SJCRH30 (cell line): ENCODE measurements at places on chromosomes 1 and 21.

- DNase-seq = no peak
These were observed 21.9 kb downstream of the DUSP10 start for GRCh38 chr1:221719987-221720386.

DNA sequence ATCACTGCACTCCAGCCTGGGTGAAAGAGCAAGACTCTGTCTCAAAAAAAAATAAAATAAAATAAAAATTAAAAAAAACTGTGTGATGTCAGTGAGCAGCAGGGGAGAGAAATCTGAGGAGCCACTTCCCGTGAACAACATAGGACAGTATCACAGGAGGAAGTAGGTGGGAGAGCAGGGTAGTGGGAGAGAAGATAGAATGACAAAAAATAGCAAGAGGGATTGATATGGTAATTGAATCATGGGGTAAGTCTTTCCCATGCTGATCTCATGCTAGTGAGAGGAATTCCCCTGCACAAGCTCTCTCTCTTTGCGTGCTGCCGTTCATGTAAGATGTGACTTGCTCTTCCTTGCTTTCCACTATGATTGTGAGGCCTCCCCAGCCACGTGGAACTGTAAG lies 81.6 kb upstream of the PBX1 start:
- no peak for DNase-seq

GRCh38 chr21:43849532-43850299 lies 15.3 kb upstream of the AGPAT3 start:
- no peak for DNase-seq

DNA sequence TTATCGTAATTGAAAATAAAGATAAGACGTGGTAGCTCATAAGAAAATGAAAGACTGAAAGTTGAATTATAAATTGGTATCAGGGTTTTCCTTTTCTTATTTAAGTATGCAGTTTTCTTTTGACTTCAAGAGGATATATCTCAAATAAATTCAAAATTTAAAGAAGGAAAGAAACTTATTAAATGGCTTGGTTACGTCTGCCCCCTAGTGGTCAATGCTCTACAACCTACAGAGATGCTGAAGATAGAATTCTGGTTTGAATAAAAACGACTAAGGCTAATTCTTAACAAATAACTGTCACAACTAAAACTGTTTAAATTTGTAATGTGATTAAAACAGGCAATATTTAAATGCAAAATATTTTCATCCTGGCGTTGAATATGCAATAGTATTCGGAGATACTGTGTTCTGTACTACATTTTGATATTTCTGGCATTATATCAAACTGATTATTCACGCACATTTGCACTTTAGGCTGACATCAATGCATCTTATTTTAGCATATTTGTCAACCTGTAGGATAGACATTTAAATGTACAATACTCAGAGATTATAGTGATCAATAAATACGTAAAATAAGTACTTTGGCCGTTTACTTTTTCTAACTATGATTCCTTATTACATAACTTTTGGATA lies 26.8 kb downstream of the IFI44 start:
- peak; percentile 25 for DNase-seq

GRCh38 chr1:88595355-88596002 lies 88.6 kb upstream of the PKN2 start:
- peak; percentile 77 for DNase-seq

DNA sequence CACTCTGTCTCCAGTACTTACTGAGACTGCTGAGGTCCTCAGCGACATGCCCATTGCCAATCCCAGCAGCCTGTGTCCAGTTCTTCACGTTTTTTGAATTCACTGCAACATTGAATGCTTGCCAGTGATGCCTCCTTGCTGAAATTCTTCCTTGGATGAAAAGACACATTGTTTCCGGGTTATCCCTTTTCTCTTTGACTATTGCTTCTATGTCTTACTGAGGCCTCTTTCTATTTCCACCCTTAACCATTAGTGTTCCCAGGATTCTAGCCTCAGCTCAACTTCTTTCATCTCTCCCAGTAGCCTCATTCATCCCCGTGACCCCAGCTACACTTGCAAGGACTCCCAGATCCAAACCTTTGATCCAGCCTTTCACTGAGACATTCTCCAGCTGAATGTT lies 46.5 kb upstream of the KIF26B start:
- DNase-seq = no peak

- no peak for DNase-seq
These were observed 97.7 kb downstream of the POFUT2 start for GRCh38 chr21:45190013-45190412.

- DNase-seq = no peak
These were observed 51.6 kb downstream of the EIF2B3 start for GRCh38 chr1:44934791-44935190.

- DNase-seq = no peak
These were observed 18.9 kb downstream of the GRIK1 start for GRCh38 chr21:29920938-29921337.

DNA sequence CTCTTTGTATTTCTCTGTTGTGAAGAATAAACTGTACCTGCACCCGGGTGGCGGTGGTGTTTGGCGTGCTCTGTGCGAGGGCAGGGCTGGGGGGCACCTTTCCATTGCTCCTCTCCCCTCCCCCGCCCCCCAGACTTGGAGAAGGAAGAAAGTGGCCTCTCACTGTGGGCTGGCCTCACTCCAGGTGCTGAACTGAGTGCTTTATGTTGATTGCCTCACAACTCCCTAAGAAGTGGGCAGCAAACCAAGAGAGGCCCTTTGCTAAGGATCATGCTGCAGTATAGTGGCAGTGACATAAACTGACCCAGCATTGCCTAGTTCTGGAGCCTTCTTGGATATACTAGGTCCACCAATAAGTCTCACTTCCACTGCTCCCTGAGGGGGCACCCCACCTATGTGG lies 20.2 kb downstream of the A3GALT2 start:
- DNase-seq = no peak

DNA sequence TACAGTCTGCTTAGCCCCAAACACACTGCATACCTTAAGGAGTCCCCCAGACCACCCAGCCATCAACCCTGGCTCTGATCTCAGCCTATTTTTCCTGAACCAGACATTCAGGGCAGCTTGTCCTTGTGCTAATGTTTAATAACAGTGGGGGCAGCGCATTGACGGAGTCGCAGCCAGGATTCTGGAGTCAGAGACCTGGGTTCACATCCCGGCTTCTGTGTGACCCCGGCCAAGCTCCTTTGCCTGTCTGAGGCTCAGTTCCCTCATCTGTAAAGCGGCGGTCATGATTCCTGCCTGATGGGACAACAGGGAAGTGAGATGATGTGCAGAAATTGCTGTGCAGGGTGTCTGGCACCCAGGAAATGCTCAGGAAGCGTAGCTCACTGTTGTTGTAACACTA lies 63.1 kb downstream of the MATN1 start:
- no peak for DNase-seq

- no peak for DNase-seq
These were observed 691.3 kb upstream of the CXADR start for GRCh38 chr21:16821588-16821987.

DNA sequence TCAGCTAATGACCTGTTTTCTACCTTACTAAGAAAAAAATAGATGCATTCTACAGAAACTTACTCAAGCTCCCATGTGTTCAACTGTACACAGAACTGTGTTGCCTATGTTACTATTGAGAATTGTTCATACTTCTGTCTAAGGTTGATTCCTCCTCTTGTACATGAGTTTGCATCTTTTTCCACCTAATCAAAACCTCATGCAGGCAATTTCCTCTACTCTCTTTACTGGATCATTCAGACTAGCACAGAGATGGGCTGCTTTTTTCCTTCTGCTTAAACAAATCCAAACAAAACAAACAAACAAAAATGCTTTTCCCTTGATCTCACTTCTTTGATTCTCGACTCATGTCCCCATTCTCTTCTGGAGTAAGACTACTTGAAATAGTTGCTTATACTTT lies 58.8 kb upstream of the PTGFR start:
- DNase-seq = no peak

DNA sequence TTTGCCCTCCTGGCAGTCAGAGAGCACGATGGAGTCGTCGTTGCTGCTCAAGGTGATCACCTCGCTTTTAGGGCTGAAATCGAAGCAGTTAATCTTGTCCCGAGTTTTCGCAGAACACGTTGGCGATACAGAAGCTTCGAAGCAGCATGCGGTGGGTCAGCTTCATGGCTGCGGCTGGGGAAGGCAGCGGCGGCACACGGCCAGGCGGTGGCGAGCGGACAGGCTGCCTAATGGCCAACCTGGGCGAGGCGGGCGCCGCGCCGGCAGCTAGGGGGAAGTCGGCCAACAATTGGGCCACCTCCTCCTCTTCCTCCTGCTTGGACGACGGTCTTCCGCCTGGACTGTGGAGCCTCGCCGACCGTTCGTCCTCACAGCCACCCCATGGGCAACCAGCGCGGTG lies 34.8 kb downstream of the CDC7 start:
- DNase-seq = no peak

- no peak for DNase-seq
These were observed 45.6 kb upstream of the RBM34 start for GRCh38 chr1:235206533-235207208.

DNA sequence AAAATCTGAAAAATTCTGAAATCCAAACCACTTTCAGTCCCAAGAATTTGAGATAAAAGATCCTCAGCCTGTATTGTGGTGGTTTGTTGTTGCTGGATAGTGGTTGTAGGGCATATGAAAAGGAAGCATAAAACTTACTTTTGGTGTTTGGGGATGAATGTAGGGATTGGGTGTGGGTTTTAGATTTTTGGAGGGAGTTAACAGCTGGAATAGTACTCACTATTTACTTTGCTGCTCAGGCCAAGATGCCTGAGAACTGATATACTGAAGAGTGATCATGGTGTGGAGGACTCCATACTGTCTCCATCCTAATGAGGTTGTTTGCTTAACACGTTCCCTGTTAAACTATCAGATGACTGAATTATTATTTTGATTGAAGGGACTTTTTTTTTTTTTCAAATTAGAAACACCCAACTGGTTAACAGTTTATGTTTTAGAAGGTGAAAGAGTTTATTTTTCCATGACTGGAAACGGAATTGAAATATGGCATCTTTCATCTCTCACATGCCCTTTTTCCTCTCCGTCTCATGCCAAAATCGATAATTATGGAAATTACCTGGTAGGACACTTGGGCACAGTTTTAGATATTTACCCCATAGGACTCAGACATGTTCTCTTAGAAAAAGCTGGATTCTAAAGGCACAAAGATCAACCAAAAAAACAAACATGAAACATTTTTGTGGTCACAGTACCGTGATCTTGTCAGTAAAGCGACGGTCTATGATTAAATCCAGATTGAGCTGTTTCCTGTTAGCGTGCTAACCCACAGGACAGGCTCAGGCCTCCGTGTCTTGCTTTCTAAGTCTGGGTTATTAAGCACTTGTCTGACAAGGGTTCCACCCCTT lies 37.3 kb downstream of the RGL1 start:
- peak; percentile 6 for DNase-seq

- DNase-seq = peak; percentile 14
These were observed 160.7 kb downstream of the HHIPL2 start for GRCh38 chr1:222387007-222387814.

GRCh38 chr1:69485616-69486015 lies 82.1 kb upstream of the LRRC7 start:
- no peak for DNase-seq

DNA sequence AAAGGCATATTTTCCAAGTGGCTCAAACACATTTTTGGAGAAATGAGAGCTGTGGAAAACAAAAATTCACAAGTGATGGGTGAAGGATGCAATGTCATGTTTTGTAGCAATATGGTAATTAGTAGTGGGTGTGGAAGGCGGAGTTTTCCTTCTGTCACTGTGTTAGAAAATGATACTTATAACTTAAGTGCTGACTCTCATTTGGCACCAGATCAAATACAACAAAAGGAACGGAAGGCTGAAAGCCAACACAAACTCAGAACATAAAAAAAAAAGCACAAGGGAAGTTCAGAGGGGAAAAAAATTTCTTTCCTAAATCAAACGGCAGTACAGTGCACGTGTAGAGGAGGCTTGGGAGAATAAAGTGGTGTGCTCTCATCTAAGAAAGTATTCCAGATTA lies at the start of gene TNFSF18:
TSS of gene TNFSF18 (minus strand) at position 77 of the 400 bp plus-strand sequence. CDS start at position 32, 45 bp downstream.
- DNase-seq = peak; percentile 21

GRCh38 chr1:234909851-234910250 lies 218.8 kb downstream of the TOMM20 start:
- no peak for DNase-seq

DNA sequence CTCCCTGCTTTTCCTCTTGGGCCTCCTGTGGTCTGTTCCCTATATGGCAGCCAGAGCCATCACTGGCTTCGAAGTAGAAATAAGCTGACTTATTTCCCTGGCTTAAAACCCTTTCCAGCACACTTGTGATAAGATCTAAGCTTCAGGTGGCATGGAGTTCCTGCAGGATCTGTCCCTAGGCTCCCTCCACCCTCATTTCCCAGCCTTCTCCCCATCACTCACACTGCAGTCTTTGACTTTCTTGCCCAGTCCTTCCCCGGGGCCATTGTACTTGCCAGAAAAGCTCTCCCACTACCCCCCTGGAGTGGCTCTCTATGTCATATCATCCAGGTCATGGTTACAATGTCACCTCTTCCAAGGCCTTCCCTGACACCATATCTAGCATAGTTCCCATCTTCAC lies 55.8 kb downstream of the KCNJ6 start:
- no peak for DNase-seq

DNA sequence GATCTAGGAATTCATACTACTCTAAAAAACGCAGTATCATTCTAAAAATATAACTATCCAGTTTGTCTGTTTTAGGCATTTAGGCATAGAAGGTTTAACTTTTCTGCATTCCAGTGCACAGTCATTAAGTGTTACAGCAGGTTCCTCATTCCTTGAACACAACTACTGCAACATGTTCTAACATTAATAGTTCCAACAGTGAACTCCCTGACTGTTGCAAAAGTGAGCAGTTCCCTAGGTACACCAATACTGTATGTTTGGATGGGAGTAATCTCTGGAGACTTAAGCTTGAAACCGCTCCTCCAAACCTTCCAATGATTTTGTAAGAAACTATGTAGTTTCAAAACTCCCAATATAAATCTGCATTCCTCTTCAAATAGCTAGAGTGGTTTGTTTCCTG lies 46.2 kb downstream of the UCHL5 start:
- no peak for DNase-seq

DNA sequence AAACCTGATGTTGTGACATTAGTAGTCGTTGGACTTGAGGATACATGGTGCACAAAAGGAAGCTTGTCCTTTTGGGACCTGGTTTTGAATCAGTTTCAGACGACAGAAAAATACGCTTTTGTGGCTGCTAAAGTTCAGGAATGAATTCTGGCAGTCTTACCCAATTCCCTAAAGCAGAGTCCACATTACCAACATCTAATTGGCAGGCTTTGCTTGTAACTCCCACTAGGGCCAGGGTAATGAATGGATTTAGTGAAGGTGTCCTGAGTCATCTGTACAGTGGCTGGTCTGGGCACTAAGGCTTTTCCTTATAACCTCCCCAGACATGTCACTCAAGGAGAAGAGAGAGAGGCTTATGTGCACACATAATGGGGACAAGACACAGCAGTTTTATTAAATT lies 66.2 kb upstream of the RNPC3 start:
- no peak for DNase-seq
